Osteocyte (in vitro differentiated cells): ENCODE measurements at places on chromosomes 6 and 20.

DNA sequence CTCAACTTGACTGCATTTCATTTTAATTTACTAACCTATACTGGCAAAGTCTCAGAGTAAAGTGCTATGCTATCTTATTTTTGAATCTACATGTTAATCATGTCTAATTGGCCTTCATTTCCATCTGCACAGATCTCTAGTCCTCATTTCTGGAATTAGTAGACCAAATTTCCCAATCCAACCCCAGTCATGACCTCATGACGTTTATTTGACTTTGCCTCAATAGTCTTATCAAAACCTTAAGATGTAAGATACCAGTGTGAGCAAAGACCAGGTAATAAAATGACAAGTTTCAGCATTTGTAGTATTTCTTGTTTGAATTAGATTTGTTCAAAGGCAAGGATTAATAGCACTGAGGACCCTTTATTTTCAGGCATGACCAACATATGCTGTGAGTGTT, 43.3 kb upstream of the MYB start:
- DNase-seq = no peak

- no peak for DNase-seq
Measured at GRCh38 chr6:158475344-158476302, 84.3 kb upstream of the TMEM181 start.

- no peak for DNase-seq
Measured at GRCh38 chr6:87714093-87714842, 12.2 kb upstream of the AKIRIN2 start.

DNA sequence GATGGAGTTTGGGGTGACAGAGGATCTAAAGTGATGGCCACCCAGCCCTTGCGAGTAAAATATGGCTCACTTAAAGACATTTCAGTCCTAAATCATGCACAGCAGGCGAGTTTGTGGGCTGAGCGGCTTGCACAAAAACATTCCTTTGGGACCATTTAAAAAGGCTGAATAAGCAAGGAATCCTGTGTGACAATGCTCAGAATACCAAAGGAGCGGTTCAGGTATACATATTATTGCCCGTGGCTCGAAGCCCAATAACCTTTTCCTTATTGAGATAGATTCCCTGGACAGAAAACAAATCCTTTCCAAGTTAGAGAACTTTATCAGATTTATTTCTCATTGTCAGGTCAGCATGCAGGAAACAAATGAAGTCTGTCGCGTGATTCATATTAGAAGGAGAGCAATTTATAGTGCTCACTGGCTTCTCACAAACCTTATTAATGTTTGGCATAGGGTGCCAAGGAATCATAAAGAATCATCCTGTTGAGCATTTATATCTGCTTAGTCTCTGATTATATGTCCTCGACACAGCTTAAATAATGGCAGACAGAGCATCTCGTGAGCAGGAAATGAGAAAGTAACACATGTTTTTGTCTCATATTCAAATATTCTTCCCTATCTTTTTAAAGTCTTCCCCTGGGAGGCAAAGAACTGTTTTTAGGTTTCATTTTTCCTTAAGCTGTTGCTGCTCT, 121.3 kb downstream of the TRMT11 start:
- no peak for DNase-seq

- no peak for DNase-seq
Measured at GRCh38 chr20:63882257-63883200, 12.4 kb upstream of the DNAJC5 start.

GRCh38 chr20:39019027-39019426, 56.9 kb downstream of the DHX35 start:
- no peak for DNase-seq

DNA sequence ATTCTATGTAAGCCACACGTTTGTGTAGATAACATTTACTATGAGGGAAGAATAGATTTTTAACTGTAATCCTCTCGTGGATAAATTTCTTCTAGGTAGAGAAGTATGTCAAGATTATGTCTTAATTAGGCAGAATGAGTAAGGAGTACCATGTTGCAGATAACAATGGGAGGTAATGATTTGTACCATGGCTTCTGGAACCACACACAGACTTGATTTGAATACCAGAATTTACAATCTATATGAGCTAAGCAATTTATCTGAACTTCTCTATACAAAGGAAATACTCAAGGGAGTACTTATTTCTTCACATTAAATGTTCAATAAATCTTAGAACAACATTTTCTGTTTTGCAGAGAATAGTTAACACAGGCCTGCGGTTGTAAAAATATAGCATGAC, 51.5 kb downstream of the RPS12 start:
- no peak for DNase-seq

GRCh38 chr20:38472513-38473366, at the start of gene RALGAPB:
Gene RALGAPB, plus strand, starts transcription at chr20:38472843. Its CDS starts 15,590 bp downstream, at chr20:38488433.
- peak; percentile 100 for DNase-seq
